Fibroblast of skin of scalp (primary cell): ENCODE measurements at places on chromosomes 16 and 17.

GRCh38 chr16:11088074-11088730 lies 143.8 kb downstream of the CLEC16A start:
- DNase-seq, result no peak

- DNase-seq, result no peak
Observed at GRCh38 chr16:19780321-19780720, 62.2 kb downstream of the IQCK start.

DNA sequence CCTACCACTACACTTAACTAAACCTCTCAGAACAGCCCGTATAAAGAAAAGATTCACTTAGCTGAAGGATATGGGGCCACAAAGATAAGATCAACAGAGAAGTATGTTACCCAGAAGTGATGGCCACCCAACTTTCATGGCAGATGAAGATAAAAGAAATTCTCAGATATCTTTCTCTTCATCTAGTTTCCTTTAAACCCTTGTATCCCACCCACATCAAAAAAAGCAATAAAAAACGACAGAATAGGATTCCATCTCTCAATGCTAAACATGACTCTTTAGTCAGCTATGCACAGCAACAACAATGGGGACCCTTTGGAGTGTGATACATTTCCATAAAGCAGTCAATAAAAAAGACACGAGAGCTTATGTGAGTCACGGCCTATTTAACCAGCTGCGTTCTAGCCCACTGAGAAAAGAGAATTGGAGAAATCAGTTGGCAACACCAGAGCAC lies 86.6 kb downstream of the SNX11 start:
- peak; percentile 63 for DNase-seq

GRCh38 chr17:36030956-36031355 lies 13.2 kb upstream of the CCL23 start:
- no peak for DNase-seq

GRCh38 chr17:76120658-76121008 lies 17.0 kb upstream of the EXOC7 start:
- no peak for DNase-seq

DNA sequence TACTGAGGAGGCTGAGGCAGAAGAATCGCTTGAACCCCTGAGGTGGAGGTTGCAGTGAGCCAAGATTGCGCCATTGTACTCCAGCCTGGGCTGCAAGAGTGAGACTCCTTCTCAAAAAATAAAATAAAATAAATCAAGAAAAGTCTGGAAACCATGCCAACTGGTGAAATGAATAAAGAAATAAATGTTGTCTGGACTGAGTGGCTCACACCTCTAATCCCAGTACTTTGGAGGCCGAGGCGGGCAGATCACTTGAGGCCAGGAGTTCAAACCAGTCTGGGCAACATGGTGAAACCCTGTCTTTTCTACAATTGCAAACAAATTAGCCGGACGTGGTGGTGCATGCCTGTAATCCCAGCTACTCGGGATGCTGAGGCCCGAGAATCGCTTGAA lies 744 bp upstream of the LRRC37A3 start:
- DNase-seq, result no peak

DNA sequence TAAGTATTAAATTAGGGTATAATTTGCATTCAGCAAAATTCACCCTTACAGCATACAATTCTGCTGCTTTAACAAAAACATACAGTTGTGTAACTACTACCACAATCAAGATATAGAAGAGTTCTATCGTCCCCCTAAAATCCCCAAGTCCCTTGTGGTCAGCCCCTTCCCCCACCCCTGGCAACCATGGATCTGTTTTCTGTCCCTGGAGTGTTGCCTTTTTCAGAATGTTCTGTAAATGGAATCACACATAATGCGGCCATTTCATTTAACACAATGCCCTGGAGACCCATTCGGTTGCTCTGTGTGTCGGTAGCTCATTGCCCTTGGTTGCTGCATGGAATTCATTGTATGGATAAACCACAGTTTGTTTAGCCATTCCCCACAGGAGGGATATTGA lies 190.2 kb downstream of the IRX5 start:
- DNase-seq, result no peak

- no peak for DNase-seq
Observed at GRCh38 chr16:16041196-16041892, 91.9 kb downstream of the ABCC1 start.

- DNase-seq, result no peak
Observed at GRCh38 chr17:71830866-71831265, 290.0 kb upstream of the SOX9 start.

DNA sequence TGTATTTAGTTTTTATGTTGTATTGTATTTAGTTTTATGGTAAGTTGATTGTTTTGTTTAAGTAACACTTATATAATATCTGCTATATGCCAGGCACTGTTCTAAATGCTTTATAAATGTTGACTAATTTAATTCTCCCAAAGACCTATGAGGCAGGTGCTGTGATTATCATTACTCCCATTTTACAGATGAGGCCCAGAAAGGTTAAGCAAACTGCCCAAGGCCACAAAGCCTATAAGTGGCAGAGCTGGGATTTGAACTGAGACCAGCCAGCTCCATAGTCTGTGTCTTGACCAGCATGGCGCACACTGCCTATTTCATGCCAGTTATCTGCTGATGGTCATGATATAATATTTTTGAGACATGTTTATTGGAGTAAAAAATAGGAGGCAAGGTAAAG lies 24.0 kb downstream of the IL21R start:
- no peak for DNase-seq

GRCh38 chr17:7844292-7845154 lies 10.3 kb upstream of the TMEM88 start:
- peak; percentile 93 for DNase-seq

GRCh38 chr17:66789961-66790437 lies 44.9 kb upstream of the CACNG5 start:
- DNase-seq, result no peak

GRCh38 chr16:50244504-50245416 lies 21.6 kb upstream of the ADCY7 start:
- no peak for DNase-seq

- no peak for DNase-seq
Observed at GRCh38 chr17:21212826-21213637, 929 bp downstream of the TMEM11 start.

DNA sequence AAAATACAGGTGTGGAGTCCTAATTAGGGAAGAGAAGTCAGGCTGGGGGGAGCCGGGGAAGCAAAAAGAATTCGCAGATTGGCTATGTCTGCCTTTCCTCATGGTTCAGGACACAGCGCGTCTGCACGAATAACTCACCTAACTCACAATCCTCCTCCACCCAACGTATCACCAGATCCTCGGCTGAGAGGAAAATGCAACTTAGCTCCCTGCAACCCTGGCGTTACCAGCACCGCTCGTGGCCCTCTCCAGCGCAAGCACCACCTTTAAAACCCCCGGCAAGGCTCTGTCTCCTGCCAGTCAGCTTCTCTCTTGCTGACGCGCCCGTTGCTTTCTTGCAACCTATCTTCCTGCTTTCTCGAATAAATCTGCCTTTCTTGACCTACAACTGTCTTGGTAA lies 49.8 kb upstream of the METRNL start:
- no peak for DNase-seq

- peak; percentile 18 for DNase-seq
Observed at GRCh38 chr16:30615358-30616091, 5.3 kb upstream of the ZNF689 start.

GRCh38 chr17:45675012-45675411 lies 109.1 kb upstream of the CRHR1 start:
- no peak for DNase-seq

DNA sequence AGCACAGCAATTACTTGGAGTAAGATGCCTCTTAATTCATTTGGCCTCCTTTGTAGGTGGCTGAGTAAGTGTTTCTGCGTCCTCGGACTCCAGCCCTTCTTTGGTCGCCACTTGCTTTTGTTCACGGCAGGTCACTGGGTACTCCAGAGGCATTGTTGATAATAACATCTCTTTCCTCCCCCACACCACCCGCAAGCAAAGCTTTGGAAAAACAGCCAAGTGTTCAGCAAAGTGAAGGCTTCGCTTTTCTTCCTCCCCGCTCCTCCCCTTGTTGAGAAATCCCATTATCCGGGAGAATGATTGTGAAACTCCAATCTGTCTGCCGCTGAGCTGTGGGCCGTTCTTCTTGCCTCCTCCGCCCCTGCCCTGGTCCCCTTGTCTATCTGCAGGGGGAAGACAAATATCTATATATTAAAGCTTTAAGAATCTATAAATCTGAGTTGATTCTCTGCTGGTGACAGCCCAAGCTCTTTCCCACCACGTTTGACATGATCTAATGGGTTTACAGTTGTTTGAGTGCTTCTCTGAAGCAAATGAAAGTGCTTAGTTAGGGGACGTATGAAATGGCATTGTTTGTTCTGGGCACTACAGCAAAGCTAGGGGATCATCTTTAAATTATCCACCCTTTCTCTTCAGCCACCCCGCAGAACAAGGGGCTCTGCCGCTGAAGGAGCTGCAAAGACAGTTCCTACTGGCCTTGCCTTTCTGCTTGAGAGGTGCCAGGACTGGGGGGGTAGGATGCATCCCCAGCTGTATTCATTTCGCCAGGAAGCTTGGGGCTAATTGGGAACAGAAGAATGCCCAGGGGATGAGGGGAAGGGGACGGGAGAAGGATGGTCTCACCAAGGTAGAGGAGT lies 167.1 kb downstream of the CCDC182 start:
- peak; percentile 41 for DNase-seq

DNA sequence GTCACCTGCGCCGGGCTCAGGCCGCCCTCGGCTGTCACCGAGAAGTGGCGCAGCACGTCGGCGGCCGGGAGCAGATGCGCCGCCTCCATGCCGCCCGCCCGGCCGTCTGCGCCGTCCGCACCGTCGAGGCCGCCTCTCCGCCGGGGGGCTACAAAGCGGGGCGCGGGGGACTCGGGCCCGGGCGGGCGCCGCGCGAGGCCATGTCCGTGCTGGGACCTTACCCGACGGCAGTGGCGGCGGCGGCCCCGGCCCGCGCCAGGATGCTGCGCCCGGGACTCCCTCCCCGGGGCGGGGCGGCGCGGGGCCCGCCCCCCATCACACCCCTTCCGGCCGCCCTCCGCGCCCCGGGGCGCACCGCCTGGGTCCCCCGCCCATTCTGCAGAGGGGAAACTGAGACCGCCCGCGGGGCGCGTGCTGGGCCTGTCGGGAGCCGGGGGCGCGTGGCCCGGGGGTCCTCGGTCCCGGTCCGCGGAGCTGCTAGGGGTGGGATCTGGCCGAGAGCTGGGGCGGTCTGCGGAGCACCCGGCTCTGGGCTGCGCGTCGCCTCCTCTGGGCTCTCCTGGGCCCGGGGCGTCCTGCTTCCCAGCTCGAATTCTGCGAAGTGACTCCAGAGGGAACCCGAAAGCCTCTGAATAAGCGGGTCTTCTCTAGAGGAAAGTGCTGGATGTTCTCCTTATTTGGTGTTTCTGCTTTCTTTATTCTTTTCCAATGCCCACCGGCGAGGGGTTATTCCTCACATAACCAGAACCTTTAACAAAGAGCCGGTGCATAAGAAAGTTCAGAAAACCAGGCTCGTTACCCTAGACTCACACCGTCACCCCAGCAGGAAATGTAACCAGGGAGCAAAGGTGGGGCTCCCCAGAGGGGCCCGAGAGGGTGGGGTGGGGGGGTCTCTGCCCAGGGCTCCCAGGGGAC lies at the start of gene ATP2A3:
Gene ATP2A3 (minus strand): TSS at position 235 of the 915 bp plus-strand sequence. CDS start 146 bp downstream, at position 89.
- DNase-seq, result no peak

DNA sequence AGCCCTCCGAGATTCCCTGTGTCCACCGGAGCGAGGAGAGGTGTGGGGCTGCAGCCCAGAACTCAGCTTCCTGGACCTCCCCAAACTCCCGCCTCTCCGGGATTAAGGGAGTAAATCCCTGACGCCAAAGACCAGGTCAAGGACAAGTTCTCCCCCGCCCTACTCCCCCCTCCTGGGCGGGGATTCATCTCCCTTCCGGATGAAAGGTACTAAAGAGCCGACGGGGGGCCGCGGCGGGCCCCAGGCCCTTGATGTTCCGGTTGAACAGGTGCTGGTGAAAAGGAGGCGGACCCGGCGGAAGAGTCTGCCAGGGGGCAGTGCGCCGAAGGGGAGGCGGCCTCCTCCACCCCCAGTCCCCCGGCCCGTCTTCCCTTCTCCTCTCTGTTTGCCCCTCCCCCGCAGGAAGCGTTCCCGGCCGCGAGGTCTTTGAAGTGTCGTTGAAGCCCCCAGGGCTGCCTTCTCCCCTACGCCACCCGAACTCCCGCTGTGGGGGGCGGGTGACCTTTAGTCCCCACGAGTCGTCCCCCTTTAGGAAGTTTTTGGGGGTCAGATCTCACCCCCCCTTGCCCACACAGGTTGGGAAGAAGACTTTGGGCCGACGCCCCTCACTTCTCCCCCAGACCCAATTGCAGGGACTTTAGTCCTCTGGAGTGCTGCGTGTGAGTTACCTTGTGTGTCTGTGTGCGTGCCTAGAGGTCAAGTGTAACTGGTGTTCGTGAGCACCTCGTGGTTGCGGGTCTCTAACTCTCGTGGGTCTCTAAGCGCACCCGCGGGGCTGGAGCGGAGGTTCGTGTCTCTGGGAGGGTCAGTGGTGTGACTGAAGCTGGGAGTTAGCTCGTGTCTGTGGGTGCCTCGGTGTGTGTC lies 1.1 kb upstream of the MLLT6 start:
- no peak for DNase-seq

- no peak for DNase-seq
Observed at GRCh38 chr16:82470016-82470415, 156.8 kb upstream of the CDH13 start.

GRCh38 chr17:32503251-32504165 lies 16.7 kb downstream of the CDK5R1 start:
- no peak for DNase-seq

DNA sequence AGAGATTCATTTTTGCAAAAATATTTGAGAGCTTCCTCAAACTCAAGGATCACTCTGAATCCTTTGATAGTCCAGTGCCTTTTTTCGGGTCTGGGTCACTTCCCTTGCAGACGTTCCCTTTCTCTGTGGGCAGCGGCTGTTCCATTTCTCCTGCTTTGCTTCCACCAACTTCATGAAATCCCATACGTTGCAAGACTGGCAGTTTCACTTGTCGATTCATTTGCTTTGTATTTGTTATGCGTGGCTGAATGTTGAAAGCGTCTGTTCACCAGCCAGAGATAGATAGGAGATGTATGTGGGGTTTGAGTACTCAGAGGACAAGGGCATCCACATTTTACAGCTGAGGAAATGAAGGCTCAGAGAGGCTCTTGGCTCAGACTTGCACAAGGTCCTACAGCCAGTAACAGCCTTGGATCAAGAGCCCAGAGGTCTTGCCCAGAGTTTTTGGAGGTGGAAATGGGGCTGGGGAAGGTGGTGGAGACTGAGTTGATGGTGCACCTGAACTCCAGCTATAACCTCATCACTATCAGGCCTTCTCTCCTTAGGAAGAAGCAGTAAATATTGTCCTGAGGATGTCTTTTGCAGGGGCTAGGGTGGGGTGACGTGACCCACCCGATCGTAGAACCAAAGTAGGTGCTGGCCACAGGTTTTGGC lies 1.3 kb upstream of the CCDC102A start:
- DNase-seq, result no peak

GRCh38 chr17:74052993-74053711 lies 150.3 kb upstream of the RPL38 start:
- no peak for DNase-seq

DNA sequence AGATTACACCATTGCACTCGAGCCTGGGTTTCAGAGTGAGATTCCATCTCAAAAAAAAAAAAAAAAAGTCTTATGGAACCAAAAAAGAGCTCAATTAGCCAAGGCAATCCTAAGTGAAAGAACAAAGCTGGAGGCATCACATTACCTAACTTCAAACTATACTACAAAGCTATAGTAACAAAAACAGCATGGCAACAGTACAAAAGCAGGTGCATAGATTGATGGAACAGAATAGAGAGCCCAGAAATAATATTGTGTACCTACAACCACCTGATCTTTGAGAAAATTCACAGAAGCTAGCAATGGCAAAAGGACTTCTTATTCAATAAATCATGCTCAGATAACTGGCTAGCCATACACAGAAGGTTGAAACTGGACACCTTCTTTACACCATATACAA lies 24.7 kb upstream of the CCL2 start:
- DNase-seq, result no peak
